ENCODE measurements at places on chromosomes 1 and 21. TPM values are rescaled to one million over a fixed set of nuclear protein-coding genes. Genes with fewer than 3 reads are reported as not detected.

CD5L gene
- 14.1 TPM for total RNA-seq

ATP1A4 gene
- not detected for total RNA-seq

DENND2C gene
- total RNA-seq: 1.3 TPM

LCE6A gene
- not detected for total RNA-seq

CFHR2 gene
- 153 TPM for total RNA-seq

GBP6 gene
- total RNA-seq: not detected

SHISA4 gene
- 0.47 TPM for total RNA-seq

Data from liver (tissue), 10 donors.